ENCODE measurements at places on chromosomes 2 and 18.

DNA sequence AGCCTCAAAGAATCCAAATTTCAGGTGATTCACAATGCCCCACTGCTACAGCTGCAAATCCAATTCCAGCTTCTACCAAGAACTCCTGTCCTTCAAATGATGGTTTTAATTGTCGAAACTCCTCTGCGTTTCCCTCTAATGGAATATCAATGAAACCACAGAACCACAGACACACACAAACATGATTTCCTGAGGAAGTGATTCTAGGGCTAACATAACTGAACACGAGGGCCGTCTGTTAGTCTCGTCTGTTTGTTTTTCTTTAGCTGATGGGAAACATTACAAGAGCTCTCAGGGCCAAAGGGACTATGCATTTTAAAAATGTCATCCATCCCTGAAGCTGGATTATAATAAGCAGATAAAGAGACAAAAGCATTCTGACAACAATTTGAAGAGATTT is 59.4 kb downstream of the RNF152 start:
- no peak for DNase-seq

- DNase-seq: no peak
These were observed 8.4 kb downstream of the GPC1 start for GRCh38 chr2:240443891-240444301.

- DNase-seq: no peak
These were observed 25.3 kb downstream of the MBP start for GRCh38 chr18:77107292-77107691.

- no peak for DNase-seq
These were observed 343.3 kb downstream of the CYP26B1 start for GRCh38 chr2:71804281-71804751.

DNA sequence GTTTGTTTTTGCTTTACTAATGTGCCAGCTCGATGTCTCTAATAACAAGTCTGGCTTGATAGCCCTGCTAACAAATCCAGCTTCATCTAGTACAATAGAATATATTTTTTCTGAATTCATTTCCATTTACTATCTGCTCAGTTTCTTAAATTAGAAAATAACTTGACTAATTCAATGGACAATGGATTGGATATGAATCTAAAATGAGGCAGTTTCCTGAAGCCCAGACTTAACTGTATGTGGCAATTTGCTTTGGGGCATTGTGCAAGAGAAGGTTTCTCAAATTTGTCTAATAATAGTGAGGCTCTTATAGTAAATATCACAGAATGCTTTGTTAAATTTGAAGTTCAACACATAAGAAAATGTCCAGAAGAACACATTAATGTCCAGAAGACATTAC is 25.8 kb downstream of the CALCRL start:
- DNase-seq: no peak

DNA sequence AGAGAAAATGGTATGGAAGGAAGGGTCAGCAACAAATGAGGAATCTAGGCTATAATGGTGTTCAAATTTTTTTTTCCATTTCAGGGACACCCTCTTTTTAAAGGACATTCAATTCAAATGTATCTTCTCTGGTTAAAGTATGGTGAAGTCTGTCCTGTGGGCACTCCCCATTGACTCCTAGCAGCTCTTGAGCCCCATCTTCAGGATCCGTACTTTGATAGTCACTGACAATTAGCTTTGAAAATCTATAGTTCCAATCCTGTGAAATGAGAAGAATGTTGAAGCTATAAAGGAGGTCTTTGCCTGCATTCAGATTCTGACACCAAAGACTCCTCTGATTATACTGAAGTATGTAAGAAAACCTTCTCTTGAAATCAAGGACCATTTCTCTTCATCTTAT is 43.3 kb downstream of the KCNH7 start:
- DNase-seq: no peak

DNA sequence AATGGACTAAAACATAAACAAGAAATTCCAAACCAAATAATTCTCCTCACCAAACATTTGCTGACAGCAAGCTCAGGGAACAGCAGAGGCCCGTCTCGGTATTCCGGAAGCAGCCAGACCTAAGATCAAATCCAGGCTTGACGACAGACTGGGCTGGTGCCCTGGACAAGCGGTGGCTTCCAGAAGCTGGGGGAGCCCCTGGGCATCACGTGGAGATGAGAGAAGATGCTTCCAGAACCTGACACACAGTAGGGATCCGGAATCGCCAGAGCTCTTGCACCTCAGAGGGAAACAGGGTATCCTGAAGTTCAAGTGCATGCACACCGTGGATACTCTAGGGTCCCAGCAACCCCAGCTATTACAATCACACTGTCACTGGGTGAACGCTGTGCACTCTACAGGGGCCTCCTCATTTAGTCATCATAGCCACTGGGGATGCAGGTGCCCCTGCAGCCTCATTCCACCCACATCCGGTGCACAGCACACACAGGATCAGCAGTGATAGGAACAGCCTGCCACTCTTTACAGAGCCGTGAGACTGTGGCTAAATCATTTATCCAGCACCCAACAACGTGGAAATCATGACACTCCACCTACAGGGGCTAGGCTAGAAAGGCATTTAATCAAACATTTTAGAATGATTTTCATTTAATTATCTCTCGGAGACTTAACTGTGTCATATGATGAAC is 102.6 kb downstream of the HDAC4 start:
- DNase-seq: no peak

GRCh38 chr2:9685637-9686036 is 54.8 kb upstream of the YWHAQ start:
- DNase-seq: no peak

DNA sequence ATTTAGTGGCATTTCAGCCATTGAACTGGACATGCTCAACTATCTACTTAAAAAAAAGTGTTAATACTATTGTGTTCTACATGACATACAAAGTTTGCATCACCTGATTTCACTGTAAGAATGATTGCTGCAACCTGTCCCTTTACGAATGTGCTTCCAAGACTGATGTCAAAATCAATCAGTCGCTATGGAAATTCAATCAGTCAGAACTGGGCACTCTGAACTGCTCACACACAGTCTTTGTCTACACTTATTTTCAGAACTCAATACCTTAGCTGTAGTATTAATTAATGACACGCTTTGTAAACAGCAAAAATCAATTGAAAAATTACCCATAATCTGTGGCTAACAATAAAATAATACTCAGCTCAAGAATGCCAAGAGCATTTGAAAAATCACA is 70.3 kb upstream of the KLHL29 start:
- DNase-seq: no peak

GRCh38 chr2:65831509-65831908 is 399.1 kb upstream of the SPRED2 start:
- no peak for DNase-seq

GRCh38 chr2:174841936-174842335 is 77.7 kb upstream of the CHRNA1 start:
- no peak for DNase-seq

- no peak for DNase-seq
These were observed 9.2 kb downstream of the INHA start for GRCh38 chr2:219581346-219581745.

DNA sequence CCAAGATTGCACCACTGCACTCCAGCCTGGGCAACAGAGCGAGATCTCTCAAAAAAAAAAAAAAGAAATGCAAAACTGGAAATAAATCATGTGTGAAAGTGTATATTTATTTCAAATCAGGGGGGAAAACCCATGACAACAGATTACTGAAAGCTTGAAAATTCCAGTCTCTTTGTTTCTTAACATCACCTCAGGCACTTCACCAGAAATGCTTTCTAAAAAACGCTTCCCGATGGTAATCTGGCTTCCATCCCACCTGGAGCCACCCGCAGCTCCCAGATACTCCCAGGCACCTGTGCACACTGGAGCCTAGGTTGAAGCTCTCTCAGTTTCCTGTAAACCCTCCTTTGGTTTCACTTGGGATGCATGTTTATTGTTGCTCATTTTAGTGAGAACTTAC is 7.2 kb upstream of the ITGB6 start:
- no peak for DNase-seq

DNA sequence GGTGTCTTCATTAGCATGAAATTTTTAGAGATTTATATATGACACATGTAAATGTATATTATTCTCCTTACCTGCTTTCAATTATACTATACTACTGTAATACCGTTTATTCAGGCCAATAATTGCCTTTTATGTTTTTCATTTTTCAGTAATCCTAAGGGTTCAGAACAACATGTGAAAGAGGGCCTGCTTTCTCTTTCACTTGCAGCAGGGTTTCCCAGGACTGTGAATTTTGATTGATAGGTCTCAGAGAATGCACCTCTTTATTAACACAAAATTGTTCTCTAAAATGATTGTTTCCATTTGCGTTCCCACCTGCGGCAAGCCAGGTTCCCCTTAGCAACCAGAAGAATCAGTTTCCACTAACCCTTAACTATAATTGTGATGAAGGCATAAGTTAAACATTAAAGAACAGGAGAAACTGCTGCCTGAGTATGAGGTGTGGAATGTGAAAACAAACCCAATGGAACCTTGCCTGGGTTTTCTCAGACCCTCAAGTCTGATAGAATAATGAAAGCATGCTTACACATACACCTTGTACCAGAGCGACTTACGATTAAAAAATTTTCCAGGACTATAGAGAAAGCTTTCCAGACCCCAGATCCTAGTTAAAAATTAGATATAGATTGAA is 1591.2 kb upstream of the LRRTM1 start:
- no peak for DNase-seq

DNA sequence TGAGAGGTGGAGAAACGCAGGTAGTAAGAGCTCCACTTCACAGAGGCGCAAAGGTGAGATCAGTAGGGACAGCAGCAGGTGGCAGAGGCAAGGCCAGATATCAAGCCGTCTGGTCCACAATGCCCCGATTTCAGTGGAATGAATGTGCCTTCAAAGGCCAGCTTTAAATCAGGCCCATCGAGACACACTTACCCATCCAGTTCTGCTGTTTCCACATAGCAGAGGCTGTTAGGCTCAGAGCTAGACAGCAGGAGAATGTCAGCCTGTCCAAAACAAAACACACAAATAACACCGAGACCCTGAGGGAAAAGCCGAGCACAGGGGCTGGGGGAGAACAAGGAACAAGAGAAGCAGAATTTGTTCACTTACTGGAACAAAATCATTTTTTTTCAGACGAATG is 75.8 kb upstream of the NARS1 start:
- no peak for DNase-seq

- no peak for DNase-seq
These were observed 20.7 kb downstream of the SP140 start for GRCh38 chr2:230246206-230246605.

DNA sequence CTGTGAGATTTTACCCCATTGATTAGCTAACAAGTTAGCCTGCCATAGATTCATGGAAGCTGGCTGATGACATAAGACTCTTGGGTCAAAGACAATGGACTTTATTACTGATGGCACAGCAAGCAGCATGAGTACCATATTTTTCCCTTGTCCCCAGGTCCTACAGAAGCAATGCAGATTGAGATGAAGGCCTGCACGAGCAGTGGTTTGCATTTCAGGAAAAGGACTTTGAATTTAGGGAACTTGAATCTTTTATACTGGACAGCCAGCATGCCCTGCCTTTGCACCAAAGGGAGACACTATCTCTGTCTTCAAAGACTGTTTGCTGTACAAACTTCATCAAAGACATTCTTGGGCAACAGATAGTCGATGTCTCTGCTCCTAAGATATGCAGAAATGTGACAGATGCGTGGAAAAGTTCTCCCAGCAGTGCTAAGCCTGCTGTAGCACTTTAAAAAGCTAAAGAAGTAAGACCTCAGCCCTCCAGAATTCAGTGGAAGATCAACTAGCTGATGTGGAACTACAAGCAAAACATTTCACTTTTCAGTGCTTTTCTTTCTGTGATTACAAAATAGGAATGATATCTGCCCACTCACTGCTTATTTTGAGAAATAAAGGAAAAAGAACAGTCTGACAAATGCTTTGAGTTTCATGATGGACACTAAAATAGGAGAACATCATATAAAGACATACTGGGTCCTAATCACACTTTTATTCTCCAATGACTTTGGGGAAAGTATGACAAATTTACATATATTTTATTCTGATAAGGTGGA is 44.4 kb upstream of the TANK start:
- DNase-seq: no peak

DNA sequence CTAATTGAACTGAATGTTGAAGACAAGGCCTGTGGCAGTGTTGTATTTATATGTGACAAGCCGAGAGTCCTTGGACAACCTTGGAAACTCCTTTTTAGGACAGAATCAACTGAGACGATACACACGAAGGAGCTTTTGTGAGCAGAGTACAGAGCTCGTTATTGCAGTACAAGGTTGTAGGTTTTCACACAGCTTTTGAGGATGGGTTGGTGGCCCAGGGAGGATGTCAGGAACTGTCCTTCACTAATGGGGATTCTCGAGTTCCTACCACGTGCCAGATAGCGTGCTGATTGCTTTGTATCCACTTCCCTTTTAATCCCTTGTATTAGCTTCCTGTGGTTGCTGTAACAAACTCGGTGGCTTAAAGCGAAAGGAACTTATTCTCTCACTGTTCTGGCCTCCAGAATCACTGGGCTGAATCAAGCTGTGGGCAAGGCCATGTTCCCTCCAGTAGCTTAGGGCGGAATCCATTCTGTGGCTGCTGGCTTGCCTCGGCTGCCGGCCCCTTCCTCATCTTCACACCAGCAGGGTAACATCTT is 20.2 kb downstream of the INPP4A start:
- DNase-seq: no peak
